ENCODE measurements at places on chromosomes 11 and 22. TPM values are rescaled to one million over a fixed set of nuclear protein-coding genes. Genes with fewer than 3 reads are reported as not detected.

The TNNI2 gene
- 3.9 TPM for total RNA-seq

DNA sequence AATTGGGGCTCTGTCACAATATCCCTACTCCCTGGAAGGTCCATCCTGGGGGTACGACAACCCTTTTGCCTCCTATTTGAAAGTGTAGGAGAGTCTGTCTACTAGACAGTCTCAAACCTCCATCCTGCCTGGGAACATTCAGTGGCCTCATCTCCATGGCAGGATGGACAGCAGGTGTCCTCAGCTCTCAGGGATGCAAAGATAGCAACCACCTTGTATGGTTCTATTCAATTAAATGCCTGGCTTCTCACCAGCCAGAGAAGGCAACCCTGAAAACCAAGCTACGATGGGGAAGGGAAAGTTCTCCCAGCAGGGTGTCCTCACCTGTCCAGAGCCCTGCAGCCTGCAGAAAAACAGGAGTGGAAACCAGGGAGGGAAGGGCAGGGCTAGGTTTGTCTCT, 164.9 kb downstream of the MIAT start:
- peaks cover 4% of the 10 kb centered on the region for H3K27me3 ChIP-seq
- H3K36me3 ChIP-seq, result no peaks in the 10 kb centered on the region
- no peaks in the 10 kb centered on the region for H3K4me1 ChIP-seq
- H3K4me3 ChIP-seq, result no peak overlapping the region

DNA sequence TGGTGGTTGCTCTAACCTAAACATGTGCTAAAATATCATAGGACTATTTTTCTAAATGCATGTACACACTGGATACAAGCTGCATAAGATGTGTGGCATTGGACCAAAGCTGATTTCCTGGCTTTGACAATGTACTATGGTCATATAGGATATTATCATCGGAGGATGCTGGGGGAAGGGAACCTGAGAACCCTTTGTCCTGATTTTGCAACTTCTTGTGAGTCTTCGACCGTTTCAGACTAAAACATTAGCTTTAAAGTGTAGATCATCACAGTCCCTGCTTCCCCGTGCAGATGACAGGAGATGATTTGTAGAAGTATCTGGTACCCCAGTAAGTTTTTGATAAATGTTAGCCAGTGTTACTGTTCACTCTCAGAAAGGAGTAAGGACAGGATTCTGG, 554.7 kb downstream of the MIAT start:
- no peak for DNase-seq
- H3K36me3 ChIP-seq, result no peaks in the 10 kb centered on the region
- peaks cover 10% of the 10 kb centered on the region for H3K27me3 ChIP-seq
- no peak overlapping the region for H3K27ac ChIP-seq
- no peak overlapping the region for H3K4me3 ChIP-seq
- H3K4me1 ChIP-seq, result peaks cover 28% of the 10 kb centered on the region

DNA sequence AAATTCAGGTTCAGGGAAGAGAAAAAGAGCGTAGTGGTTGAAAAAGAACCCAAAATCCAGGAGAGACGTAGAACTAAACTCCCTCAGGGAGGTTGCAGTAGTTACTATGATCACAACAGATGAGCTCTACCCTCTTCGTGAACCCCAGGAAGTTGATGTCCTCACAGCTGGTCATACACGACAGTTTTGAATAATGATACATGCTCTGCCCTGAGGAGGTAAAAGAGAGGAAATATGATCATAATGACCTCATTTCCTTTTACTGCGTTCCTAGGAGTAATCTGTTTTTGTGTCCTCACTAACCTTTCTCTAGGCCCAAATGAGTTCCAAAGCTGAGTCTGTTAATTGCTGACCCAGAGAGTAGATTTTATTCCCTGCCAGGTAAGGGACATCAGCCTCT, 1.3 kb downstream of the PATE2 start:
- peak overlapping the region; percentile 42 for H3K27ac ChIP-seq
- H3K27me3 ChIP-seq, result peaks cover 6% of the 10 kb centered on the region
- no peak for DNase-seq

The OOSP1 gene
- not detected for total RNA-seq

GRCh38 chr11:47466701-47467250, 17.8 kb upstream of the RAPSN start:
- H3K4me3 ChIP-seq, result no peak overlapping the region
- H3K36me3 ChIP-seq, result peaks cover 16% of the 10 kb centered on the region
- H3K4me1 ChIP-seq, result peaks cover 11% of the 10 kb centered on the region
- H3K27me3 ChIP-seq, result no peaks in the 10 kb centered on the region
- no peak for DNase-seq

The VSIG10L2 gene
- 0.31 TPM for total RNA-seq

The PRSS23 gene
- total RNA-seq, result 47.1 TPM

The KRTAP5-9 gene
- 0.43 TPM for total RNA-seq

DNA sequence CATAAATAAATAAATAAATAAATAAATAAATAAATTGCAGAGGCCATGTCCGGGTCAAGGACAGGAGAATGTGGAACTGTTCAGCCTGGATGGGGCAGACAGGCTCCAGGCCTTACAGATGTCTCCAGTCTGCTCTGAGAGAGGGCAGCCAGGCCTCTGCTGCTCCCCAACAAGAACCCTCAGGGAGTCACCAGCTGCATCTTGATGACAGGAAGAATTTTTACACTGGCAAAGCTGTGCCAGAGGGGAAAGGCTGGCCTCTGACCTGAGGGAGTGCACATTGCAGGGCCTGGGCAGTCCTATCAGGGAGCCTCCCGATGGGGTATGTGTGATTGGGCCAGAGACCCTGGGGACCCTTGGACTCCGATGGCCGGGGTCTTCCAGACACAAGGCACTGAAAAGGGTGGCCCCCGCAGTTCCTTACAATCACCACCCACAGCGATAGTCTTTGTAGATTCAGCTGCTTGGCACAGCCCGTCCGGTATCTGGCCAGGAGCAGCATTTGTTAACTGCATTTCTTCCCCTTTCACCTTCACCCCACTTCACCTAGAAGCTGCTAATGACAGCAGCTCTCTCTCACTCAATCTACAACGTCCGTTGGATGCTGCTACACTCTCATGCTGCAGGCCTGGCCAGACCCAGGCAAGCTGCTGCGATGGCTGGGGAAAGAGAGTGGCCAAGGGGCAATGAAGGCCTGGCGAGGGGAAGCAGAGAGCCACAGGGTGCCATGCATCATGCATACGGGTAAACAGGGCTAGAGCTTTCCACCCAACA, 8.1 kb downstream of the MOGAT2 start:
- no peak overlapping the region for H3K27ac ChIP-seq
- no peaks in the 10 kb centered on the region for H3K27me3 ChIP-seq
- no peak for DNase-seq
- H3K4me3 ChIP-seq, result no peak overlapping the region
- H3K4me1 ChIP-seq, result no peaks in the 10 kb centered on the region

DNA sequence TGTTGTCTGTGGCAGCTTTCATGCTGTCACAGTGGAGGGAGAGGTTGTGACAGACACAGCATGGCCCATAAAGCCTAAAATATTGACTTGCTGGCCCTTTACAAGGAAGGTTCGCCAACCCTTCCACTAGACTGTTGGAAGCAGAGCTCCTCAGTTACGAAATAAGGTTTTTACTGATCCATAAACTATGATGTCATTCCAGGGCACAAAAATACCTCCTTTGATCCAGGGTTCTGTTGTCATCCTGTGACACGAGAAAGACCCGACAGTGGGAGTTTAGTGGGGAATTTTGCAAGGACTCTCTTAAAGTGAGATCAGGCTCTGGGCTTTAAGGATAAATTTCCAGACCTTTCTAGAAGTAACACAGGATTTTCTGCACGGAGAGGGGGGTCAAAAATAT, 15.7 kb downstream of the BARX2 start:
- DNase-seq, result no peak
- H3K27me3 ChIP-seq, result peaks cover 6% of the 10 kb centered on the region
- H3K4me3 ChIP-seq, result peak overlapping the region; percentile 79
- peaks cover 7% of the 10 kb centered on the region for H3K36me3 ChIP-seq
- peaks cover 61% of the 10 kb centered on the region for H3K4me1 ChIP-seq

DNA sequence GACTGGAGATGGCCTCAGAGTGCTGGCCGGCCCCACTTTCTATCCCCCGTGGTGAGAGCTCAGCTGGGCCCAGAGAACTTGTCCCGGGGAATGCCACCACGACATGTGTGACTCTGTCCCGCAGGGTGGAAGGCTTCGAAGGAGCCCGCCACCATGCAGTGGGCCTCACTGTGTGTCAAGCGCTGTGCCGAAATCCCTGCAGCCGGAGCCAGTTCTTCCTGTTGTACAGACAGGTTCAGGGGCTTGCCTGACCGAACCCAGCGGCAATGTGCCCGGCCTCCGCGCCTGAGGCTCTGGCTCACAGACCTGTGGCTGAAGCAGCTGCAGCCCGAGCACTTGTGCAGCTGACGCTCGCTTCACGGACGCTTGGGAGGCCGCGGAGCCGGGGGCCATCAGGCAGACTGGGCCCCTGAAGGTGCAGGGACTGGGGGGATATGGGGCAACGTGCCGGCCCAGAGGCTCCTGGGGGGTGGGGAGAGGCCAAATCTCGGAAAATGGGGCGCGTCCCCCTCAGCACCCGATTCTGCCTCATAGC, 650 bp downstream of the PPM1F start:
- H3K27me3 ChIP-seq, result no peaks in the 10 kb centered on the region
- peak overlapping the region; percentile 67 for H3K27ac ChIP-seq
- H3K36me3 ChIP-seq, result no peaks in the 10 kb centered on the region
- H3K4me1 ChIP-seq, result peaks cover 24% of the 10 kb centered on the region

The DPAGT1 gene
- total RNA-seq, result 46.4 TPM

- H3K4me1 ChIP-seq, result peaks cover 36% of the 10 kb centered on the region
- H3K27me3 ChIP-seq, result peaks cover 36% of the 10 kb centered on the region
- no peaks in the 10 kb centered on the region for H3K36me3 ChIP-seq
- DNase-seq, result no peak
- H3K4me3 ChIP-seq, result no peak overlapping the region
These were observed 64.5 kb upstream of the TCF20 start for GRCh38 chr22:42334875-42335512.

- H3K27ac ChIP-seq, result no peak overlapping the region
- no peaks in the 10 kb centered on the region for H3K27me3 ChIP-seq
- H3K4me3 ChIP-seq, result no peak overlapping the region
These were observed 20.7 kb downstream of the CHID1 start for GRCh38 chr11:889687-890475.

- no peaks in the 10 kb centered on the region for H3K27me3 ChIP-seq
- H3K27ac ChIP-seq, result peak overlapping the region; percentile 99
- peaks cover 27% of the 10 kb centered on the region for H3K4me1 ChIP-seq
- H3K4me3 ChIP-seq, result peak overlapping the region; percentile 90
- DNase-seq, result no peak
These were observed 1.4 kb upstream of the STIM1 start for GRCh38 chr11:3853899-3854659.

DNA sequence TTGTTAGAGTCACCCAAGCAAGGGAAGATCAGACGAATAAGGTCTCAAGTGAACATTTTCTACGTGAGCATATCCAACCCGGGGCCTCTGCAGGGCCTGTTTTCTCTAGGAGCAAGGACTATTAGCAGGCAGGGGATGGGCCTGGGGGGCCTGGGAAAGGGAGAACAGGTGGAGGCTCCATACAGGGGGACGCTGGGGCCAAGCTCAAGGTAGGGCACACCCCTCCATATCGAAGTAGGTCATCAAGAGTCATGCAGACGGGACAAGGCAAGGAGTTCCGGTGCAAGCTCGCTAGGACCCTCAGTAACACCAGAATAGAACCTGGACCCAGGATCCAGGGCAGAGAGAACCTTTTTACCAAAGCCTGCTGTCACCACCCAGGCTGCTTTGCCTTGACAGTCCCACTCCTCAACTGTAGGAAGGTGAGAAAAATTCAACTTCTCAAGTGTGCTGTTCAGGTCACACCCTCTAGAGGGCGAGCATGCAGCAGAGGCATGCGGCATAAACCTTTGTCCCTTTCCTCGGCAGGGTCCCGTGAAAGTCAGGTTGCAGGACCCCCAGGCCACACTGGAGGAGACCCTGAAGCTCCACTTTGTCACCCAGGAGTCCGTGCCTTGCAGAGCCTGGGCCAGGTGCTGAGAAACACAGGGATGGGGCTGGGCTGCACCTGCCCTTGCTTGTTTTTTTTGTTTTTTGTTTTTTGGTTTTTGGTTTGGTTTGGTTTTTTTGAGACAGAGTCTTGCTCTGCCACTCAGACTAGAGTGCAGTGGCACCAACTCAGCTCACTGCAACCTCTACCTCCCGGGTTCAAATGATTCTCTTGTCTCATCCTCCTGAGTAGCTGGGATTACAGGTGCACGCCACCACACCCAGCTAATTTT, 8.6 kb upstream of the APOBEC3B start:
- H3K27me3 ChIP-seq, result peaks cover 5% of the 10 kb centered on the region
- no peak overlapping the region for H3K27ac ChIP-seq

- peaks cover 31% of the 10 kb centered on the region for H3K27me3 ChIP-seq
- DNase-seq, result no peak
- no peak overlapping the region for H3K4me3 ChIP-seq
- no peaks in the 10 kb centered on the region for H3K36me3 ChIP-seq
- H3K4me1 ChIP-seq, result peaks cover 5% of the 10 kb centered on the region
These were observed 39.8 kb downstream of the EIF3F start for GRCh38 chr11:8026982-8027381.

The MS4A2 gene
- total RNA-seq, result not detected

- no peak overlapping the region for H3K4me3 ChIP-seq
- peaks cover 5% of the 10 kb centered on the region for H3K4me1 ChIP-seq
- H3K27me3 ChIP-seq, result peaks cover 47% of the 10 kb centered on the region
- H3K36me3 ChIP-seq, result no peaks in the 10 kb centered on the region
- peak; percentile 55 for DNase-seq
These were observed 14.6 kb downstream of the C11orf21 start for GRCh38 chr11:2287091-2287490.

DNA sequence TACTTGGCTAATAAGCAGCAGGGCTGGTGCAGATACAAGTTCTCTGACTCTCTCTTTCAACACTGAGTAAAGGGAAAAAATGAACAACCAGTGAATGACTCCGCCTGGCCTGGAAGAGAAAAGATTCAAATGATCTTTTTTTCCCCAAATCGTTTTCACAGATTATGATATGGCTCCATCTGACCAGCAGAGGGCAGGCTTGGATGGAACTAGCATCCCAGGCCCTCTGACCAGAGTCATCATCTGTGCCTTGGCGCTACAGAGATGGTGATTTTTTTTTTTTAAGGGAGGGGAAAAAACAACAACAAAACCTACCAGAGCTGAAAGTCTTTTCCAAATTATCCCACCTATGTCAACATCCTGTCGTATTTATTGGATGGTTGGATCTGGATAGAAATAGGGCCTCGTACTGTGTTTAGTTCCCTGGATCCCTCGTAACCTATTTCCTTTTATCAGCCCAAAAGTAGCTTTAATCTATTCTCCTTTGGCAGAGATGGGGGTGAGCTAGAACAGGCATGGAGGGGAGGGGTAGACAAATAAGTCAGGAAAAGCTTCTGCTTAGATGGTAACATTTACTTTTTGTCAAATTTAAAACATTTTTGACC, 69.7 kb downstream of the PRSS23 start:
- no peak for DNase-seq
- H3K4me1 ChIP-seq, result peaks cover 4% of the 10 kb centered on the region
- no peak overlapping the region for H3K27ac ChIP-seq
- H3K27me3 ChIP-seq, result no peaks in the 10 kb centered on the region

DNA sequence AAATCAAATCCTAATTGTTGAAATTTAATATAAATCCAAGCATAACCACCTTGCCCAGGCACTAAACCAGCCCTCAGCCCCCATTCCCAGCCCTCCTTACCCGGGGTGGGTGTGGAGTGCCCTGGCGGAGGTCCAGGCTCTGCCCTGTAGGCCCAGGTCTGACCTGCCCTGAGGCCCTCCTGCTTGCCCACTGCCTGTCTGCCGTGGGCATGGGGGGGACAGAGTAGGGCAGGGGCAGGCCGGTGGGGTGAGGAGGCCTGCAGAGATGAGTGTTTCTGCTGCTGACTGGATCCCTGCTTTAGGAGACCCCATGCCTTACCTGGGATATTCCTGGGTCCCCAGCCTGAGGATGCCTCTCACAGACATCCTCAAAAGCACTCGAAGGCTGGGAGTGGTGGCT, 3.6 kb upstream of the CHID1 start:
- H3K4me3 ChIP-seq, result no peak overlapping the region
- H3K4me1 ChIP-seq, result peaks cover 15% of the 10 kb centered on the region
- H3K27me3 ChIP-seq, result no peaks in the 10 kb centered on the region
- no peaks in the 10 kb centered on the region for H3K36me3 ChIP-seq
